ENCODE measurements at places on chromosomes 12 and 14.

DNA sequence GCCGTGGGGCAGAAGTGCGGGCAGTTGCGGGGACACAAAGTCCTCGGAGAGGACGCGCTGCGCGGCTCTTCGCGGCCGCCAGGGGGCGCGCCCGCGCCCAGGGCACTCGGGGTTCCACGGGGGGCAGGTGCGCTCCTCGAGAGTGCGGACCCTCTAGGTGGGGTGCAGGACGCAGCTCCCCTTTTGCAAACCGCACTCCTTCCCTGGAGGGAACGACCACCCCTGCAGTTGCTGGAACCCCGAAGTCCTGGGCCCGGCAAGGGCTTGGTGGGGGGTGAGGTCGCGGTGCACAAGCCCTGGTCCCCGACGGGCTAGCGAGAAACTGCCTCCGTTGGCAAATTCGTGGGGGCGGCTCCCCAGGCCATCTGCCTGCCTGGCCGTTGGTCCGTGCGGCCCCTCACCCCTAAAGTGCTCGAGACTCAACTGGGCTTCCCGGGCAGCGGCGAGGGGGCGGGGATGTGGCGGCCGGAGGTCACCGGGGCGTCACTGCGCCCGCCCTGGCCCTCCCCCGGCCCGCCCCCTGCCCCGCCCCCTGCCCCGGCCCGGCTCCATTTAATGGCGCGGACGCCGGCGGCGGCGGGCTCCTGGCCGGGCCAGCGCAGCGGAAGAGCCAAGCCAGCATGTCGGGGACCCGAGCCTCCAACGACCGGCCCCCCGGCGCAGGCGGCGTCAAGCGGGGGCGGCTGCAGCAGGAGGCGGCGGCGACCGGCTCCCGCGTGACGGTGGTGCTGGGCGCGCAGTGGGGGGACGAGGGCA, at the start of gene ADSS1:
Gene ADSS1 (plus strand): TSS at position 579 of the 756 bp plus-strand sequence. CDS start 42 bp downstream, at position 621.
- DNase-seq = no peak

DNA sequence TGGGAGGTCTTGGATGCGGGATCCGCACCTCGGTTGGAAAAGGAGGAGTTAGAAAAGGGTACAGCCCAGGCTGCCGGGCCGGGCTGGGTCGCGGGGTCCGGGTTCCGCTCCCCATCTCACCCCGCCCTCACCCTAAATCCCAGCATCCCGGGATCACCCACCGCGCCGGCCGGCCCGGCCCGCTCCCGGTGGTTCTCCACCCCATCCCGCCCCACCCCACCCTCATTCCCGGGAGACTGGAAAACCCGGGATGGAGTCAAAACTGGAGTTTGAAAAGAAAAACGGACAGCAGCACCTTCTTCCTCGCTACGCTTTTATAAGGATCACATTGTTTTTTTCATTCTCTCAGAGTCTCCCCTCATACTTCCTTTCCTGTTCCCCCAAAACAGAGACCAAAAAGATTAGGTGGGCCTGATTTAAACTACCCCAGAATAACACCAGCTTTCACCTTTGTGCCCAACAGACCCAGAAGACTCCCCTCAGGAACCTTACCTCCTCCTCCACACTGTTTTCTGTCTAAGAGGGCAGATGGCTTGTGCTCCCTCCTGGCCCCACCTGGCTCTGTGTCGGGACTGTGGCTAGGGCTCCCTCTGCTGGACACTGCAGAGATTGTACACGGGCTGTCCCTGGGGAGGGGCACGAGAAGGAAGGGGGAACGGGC, 2.8 kb downstream of the GLI1 start:
- DNase-seq = peak; percentile 60

- no peak for DNase-seq
These were observed 26.8 kb downstream of the CEP170B start for GRCh38 chr14:104891664-104892530.

DNA sequence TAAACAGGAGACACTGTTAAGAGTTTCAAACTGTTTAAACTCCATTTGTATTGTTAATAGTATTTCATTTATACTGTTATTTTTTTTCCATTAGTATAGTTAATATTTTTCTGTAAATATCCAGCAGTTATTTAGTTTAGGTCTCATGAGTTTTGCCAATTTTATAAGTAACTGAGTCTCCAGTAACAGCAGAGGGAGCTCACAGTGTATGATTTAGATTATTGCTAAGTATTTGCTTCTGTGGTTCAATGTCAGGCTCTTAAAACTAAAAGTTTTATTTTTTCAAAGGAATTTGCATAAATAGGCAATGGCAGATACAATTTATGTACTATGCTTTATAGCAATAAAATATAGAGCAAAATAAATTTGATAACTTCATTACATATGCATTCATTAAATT, 209.7 kb downstream of the ATXN7L3B start:
- DNase-seq = no peak

DNA sequence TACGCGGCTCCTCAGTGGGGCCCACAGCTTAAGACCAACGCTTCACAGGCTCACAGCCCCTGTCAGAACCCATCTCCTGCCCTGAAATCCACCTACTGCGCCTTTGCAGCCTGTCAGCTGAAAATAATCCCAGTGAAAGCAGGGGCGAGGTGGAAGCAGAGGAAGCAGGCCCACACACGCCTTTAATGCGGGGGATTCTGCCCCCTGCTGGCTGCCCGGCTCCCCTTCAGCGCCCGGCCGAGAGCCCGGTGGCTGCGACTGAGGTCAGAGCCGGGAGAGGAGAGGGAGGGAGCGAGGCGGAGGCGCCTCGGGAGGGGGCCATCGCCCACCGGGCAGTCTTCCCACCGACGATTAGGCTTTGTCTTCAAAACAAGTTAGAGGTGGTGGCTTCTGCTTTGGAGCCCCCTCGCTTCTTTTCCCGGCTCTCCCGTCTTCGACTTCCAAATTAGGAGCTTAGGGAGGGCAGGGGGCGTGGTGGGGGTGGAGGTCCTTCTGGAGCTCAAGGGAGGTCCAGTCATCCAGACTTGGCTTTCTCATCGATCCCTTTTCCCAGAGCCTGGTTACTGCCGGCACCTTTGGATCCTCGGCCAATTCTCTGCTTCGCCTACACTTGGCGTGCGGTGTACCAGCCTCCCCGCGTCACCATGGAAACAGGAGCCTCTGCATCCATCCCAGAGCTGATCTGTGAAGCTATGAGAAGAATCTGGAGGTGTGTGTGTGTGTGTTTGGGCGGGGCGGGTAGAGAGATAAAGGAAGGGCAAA, 25.2 kb upstream of the RND1 start:
- DNase-seq = no peak

GRCh38 chr14:64698903-64699302, 5.3 kb upstream of the PLEKHG3 start:
- no peak for DNase-seq

DNA sequence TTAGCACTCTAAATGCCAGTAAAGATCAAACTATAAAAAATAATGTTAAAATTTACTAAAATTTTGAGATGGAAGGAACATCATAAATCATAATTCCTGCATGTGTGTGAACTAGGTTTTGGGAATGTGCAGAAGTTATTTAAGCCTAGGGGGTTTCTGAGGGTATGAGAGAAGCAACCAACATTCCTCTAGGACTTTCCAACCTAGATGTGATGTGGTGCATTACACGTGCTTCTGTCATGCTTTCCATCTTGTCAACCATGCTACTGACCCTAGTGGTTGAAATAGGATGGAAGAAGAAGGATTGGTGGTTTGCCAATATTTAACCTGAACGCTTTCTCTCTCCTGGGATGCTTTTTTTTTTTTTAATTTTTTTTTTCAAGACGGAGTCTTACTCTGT, 209.3 kb downstream of the AEBP2 start:
- DNase-seq = no peak

- DNase-seq = no peak
These were observed at the start of gene RIMKLB for GRCh38 chr12:8697476-8698131. RIMKLB (plus strand) TSS chr12:8697991; CDS start chr12:8713867, 15,876 bp downstream.

DNA sequence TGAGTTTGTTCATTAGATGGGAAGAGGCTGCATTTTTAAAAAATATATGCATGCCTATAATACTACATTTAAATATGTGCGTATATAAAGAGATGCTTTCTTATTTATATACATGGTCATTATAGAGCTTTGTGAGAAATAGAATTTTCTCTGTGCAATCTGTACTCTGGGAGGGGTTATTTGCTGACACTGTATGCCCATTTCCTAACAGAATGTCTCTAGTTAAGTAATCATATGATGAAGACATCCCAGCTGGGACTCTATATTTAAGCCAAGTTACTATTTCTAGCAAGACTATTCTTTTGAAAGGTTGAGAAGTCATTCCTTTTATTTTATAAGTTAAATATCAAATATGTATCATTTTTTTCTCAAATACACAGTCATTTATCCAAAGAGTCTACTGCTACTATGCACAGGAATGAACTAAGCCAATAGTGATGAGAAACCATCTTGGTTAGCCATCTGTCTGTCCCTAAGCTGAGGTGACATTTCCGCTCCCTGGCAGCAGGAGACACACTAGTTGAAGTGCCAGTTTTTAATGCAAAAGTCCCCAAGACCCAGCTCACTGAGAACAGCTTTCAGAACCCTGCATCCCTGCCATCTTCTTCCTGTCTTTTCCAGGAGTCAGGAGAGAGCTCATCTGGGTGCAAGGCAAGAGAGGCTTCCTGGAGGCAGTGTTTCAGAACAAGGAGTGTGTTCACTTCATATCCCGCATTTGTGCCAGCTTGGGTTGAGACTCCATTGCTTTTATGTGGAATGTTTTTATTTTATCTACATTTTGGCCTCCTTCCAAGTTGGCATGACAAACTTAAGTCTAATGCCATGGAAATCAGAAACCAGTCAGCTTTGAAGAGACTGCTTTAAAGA, 69.5 kb downstream of the TMEM132C start:
- DNase-seq = no peak

GRCh38 chr14:31229009-31229408, 21.4 kb upstream of the HECTD1 start:
- DNase-seq = no peak
